ENCODE measurements at places on chromosomes 12 and 14. TPM values are rescaled to one million over a fixed set of nuclear protein-coding genes. Genes with fewer than 3 reads are reported as not detected.
A peak's percentile ranks its signal among the peaks of the same experiment; 100 is the strongest.

DNA sequence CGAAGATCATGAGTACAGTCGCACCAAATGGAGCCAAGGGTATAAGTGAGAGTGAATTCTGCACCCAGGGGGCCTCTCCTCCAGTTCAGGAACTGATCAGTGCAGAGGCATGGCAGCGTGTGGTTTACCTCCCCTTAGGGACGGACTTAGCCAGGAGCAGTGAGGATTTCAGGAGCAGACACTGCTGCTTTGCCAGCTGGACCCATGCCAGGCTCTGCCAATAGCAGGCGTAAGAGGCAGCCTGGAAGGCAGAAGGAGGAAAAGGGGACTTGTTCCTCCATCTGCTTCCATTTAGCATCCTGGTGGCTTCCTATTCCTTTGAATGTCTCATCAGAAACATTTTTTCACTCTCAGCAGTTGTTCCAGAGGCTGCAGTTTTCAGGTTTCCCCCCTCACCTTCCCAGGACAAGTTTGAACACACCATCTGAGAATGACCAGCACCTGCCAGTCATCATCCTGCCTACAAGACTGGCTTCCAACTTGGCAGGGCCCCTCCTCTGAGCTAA is 137.0 kb upstream of the LMNTD1 start:
- peak; percentile 22 for DNase-seq
- no peaks in the 10 kb centered on the region for H3K27me3 ChIP-seq
- H3K36me3 ChIP-seq: no peaks in the 10 kb centered on the region
- no peaks in the 10 kb centered on the region for H3K4me1 ChIP-seq
- no peak overlapping the region for H3K27ac ChIP-seq

DNA sequence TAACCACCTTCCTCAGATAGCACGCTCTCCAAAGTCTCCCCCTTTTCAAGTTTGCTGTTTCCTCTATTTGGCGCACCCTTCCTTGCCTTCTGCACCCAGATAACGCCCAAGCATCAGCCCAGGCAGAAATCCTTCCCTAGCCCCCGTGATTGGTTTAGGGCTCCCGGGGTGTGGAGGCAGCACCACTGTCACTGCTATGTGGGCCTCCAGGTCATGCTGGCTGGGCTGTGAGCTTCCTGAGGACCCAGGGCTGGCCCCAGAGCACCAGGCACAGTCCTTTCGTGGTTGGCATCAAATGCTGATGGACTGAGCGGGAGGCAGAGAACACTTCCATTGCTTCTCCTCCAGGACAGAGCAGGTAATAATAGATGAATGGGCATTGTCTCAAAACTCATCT is 311.4 kb downstream of the BCL11B start:
- H3K4me1 ChIP-seq: no peaks in the 10 kb centered on the region
- peaks cover 40% of the 10 kb centered on the region for H3K27me3 ChIP-seq
- DNase-seq: no peak
- H3K27ac ChIP-seq: no peak overlapping the region
- H3K4me3 ChIP-seq: no peak overlapping the region

TTC7B gene
- 59.8 TPM for total RNA-seq

GRIP1 gene
- total RNA-seq: 5.6 TPM

ZC2HC1C gene
- 11.5 TPM for total RNA-seq

DNA sequence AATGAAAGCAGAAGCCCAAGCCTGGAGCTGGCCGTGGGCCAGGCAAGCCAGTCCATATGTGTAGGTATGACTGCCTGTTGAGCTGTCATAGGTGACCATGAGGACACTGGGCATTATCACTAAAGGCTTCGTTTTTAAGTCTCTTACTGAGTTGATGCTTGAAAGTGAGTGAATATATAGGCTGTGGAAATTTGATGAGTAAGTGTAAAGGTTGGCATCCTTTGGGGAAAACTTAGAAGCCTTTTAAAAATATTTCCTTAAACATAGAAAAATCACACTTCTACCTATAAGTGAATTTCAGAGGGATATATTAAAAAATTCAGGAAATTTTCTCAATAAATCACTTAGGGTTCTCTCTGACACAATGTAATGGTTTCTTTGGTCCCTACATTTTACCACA is 396.5 kb downstream of the FOXG1 start:
- no peaks in the 10 kb centered on the region for H3K27me3 ChIP-seq
- H3K27ac ChIP-seq: no peak overlapping the region
- DNase-seq: no peak
- no peaks in the 10 kb centered on the region for H3K4me1 ChIP-seq
- H3K4me3 ChIP-seq: no peak overlapping the region
- no peaks in the 10 kb centered on the region for H3K36me3 ChIP-seq

STAC3 gene
- total RNA-seq: 0.61 TPM

DNA sequence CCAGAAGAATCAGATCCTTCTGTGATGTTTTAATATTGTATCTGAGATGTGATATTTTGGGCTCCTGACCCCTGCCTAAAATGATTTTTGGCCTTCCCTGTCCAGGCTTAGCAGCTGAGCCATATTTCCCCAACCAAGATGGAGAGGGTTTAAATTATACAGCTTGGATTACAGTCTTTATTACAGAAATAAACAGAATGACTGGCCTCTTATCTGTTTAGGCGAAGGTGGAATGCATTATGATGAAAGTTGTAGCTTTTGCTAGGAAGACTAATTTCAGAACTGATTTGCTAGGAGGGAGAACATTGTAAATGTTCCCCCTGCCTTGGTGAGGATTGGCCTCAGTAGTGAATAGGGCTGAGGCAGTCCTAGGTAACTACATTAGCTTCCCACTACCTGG is 23.3 kb downstream of the BMAL2 start:
- no peaks in the 10 kb centered on the region for H3K36me3 ChIP-seq
- no peak for DNase-seq
- no peaks in the 10 kb centered on the region for H3K4me1 ChIP-seq
- H3K27ac ChIP-seq: no peak overlapping the region
- no peak overlapping the region for H3K4me3 ChIP-seq

All from heart right ventricle (tissue), 16 donors.